Esophagus muscularis mucosa (tissue), 4 donors: ENCODE measurements at places on chromosomes 1 and 21. TPM values are rescaled to one million over a fixed set of nuclear protein-coding genes. Genes with fewer than 3 reads are reported as not detected.

Gene PROK1
- total RNA-seq = not detected

Gene SERINC2
- total RNA-seq = 4.0 TPM

Gene TIAM1
- 10.6 TPM for total RNA-seq

Gene IL20
- not detected for total RNA-seq

Gene CHI3L2
- total RNA-seq = not detected

Gene TOE1
- 7.1 TPM for total RNA-seq

Gene LMOD1
- total RNA-seq = 1,618 TPM

Gene RASAL2
- total RNA-seq = 21.0 TPM

Gene NTMT2
- not detected for total RNA-seq

Gene CLCA4
- not detected for total RNA-seq

Gene IL12RB2
- total RNA-seq = 0.65 TPM

Gene ACTL8
- not detected for total RNA-seq

Gene ALPL
- total RNA-seq = 10.3 TPM

Gene LORICRIN
- not detected for total RNA-seq

Gene PTPRF
- total RNA-seq = 33.8 TPM

Gene MTARC1
- 5.6 TPM for total RNA-seq

Gene LENEP
- not detected for total RNA-seq

Gene TEX38
- not detected for total RNA-seq

Gene FBXO44
- total RNA-seq = 19.8 TPM

Gene NCF2
- total RNA-seq = 5.2 TPM

Gene ERVH48-1
- not detected for total RNA-seq

Gene CFAP126
- total RNA-seq = not detected

Gene ICOSLG
- total RNA-seq = 0.42 TPM

Gene SLC45A3
- 1.7 TPM for total RNA-seq

Gene IL24
- 1.7 TPM for total RNA-seq

Gene ATP1A4
- 2.1 TPM for total RNA-seq

Gene NR0B2
- total RNA-seq = not detected

Gene CXADR
- 1.4 TPM for total RNA-seq

Gene HES2
- total RNA-seq = not detected

Gene EFNA4
- total RNA-seq = 0.83 TPM

Gene GPR52
- 0.58 TPM for total RNA-seq

Gene ZNF593OS
- not detected for total RNA-seq

Gene PPFIA4
- 1.3 TPM for total RNA-seq

Gene ARMH1
- total RNA-seq = 0.26 TPM

Gene OR2L2
- not detected for total RNA-seq

Gene LRRC38
- total RNA-seq = not detected

Gene ZBTB40
- total RNA-seq = 13.8 TPM

Gene TAS1R1
- total RNA-seq = not detected

Gene F13B
- not detected for total RNA-seq

Gene MEX3A
- total RNA-seq = 0.65 TPM

Gene HTR6
- total RNA-seq = not detected

Gene LRIF1
- total RNA-seq = 8.3 TPM

Gene FMOD
- total RNA-seq = 32.9 TPM

Gene LIN28A
- not detected for total RNA-seq

Gene CELA2A
- total RNA-seq = not detected

Gene RXFP4
- total RNA-seq = not detected

Gene CADM3
- total RNA-seq = 24.3 TPM
